ENCODE measurements at places on chromosomes 7 and 10.

DNA sequence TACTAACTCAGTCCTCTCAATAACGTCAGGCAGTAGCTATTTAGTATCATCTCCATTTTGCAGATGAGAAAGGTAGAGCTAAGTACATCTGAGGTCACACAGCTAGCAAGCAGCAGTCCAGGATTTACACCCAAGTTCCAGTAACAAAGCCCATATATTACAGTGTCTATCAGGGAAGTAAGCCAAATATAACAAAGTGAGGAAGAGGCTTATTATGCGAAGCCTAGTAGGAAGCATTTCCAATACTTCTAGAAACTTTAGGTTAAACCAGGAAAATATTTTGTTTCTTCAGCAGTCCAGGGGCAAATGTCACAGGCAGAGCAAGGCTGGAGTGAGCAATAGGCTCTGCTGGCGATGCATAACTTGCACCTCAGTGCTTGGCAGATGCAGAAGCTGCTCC lies 53.9 kb downstream of the NOC3L start:
- DNase-seq, result no peak

DNA sequence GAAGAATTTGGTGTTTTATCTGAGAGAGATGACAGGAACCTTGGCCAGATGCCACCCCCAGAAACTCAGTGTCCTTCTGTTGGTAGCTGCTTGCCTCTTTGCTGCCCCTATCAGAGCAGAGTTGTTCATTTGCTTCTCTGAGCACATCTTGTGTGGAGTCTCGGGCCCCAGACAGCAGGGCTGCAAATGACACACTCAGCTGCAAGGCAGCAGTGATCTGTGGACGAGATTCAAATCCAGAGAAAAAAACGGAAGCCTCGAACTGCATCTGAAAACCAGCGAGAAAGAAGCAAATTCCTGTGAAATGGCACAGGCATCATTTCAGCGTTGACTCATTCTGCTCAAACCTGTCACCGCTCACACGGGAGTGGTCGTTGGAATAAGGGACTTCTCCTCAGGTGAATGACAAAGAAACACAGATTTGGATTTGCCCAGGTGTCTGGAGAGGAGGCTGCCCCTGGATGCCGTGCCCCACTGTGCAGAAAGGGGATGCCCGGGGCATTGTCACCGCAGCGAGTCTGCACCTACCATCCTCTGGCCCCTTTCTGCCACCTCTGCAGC lies 144.7 kb downstream of the PFKFB3 start:
- DNase-seq, result no peak

- peak; percentile 50 for DNase-seq
These were observed 12.1 kb upstream of the NPVF start for GRCh38 chr7:25240340-25240739.

- DNase-seq, result no peak
These were observed 222.4 kb downstream of the AUTS2 start for GRCh38 chr7:69820479-69821192.

DNA sequence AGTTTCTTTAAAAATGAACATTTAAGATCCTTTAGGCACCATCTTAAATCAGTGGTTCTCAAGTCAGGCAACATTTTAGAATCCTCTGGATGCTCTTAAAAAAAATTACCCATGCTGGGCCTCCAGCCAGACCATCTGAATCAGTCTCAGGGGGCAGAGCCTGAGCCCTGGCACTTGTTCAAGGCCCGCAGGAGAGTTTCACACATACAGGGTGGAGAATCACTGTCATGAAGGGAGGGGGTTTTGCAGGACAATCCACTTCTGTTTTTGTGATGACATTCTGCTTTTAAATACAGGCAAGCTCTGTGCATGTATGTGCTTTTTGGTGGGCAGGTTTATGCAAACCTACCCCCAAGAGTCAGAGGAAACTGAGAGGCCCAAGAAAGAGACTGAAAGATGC lies 268.6 kb downstream of the SEC23IP start:
- DNase-seq, result no peak

DNA sequence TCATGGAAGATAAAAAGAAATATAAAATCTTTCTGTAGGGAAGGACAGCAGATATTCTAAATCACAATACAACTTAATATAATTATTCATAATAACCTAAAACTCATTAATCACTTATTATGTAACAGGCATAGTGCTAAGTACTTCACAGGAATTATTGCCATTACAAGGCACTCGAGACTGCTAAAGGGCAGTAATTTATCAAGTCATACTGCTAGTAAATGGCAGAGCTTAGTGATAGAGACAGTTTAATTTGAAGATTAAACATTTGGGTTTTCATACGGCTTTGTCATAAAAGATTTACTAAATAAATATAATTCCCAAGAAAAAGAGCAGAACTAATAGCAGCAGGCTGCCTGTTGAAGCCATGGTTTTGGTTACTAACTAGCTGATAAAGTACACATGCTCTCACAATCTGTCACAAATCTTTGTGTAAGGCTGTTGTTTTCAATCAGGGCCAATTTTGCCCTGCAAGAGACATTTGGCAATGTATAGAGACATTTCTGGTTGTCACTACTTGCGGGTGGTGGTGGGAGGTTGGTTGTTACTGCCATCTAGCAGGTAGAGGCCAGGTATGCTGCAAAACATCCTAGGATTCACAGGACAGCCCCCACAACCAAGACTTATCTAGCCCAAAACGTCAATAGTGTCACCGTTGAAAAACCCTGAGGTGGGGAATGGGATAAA lies 233.3 kb upstream of the CACNA2D1 start:
- DNase-seq, result no peak

DNA sequence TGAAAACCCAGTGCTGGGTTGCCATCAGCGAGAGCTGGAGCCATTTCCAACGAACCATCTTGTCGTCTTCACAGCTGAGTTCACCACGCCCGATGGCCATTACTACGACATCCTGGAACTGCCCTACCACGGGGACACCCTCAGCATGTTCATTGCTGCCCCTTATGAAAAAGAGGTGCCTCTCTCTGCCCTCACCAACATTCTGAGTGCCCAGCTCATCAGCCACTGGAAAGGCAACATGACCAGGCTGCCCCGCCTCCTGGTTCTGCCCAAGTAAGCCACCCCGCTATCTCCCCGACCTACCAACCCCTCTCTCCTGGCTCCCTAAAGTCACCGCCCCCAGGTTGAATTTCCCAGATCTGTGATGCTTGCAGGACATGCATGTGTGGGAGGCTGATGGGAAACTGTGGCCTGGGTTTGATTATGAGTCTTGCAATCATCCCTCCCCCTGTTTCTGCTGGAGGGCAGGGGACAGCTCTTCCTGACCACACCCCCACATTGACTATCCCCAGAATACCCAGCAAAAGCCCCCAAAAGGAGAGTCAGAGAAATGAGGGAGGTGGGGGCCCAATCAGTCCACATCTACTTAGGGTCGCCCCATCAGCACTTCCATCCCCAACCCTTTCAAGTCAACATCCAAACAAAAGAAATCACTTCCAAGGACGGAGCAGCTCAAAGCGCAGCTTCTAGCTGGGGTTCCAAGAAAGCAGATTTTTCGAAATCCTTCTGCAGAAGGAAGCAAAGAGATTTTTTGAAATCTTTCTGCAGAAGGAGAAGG lies 6.9 kb downstream of the SERPINE1 start:
- DNase-seq, result no peak

GRCh38 chr7:9200626-9201025 lies 767.2 kb downstream of the NXPH1 start:
- DNase-seq, result no peak

DNA sequence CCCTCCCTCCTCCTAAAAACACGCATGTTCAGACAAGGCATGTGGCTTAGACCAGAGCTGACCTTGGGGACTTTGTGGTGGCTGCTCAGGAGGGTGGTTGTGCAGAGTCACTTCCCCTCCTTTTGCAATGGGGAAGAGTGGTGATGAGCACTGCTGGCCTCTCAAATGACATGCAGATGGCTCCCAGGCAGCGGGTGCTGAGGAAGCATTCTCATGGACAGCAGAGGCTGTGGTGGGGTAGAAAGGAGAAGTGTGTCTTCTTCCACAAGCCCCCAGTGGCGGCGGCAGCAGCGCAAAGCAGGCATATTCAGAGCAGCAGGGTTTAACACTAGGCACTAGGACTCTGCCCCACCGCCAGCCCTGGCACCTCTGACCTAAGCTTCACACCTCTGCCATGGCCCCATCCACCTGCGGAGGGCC lies 105.9 kb upstream of the ANLN start:
- DNase-seq, result peak; percentile 65

DNA sequence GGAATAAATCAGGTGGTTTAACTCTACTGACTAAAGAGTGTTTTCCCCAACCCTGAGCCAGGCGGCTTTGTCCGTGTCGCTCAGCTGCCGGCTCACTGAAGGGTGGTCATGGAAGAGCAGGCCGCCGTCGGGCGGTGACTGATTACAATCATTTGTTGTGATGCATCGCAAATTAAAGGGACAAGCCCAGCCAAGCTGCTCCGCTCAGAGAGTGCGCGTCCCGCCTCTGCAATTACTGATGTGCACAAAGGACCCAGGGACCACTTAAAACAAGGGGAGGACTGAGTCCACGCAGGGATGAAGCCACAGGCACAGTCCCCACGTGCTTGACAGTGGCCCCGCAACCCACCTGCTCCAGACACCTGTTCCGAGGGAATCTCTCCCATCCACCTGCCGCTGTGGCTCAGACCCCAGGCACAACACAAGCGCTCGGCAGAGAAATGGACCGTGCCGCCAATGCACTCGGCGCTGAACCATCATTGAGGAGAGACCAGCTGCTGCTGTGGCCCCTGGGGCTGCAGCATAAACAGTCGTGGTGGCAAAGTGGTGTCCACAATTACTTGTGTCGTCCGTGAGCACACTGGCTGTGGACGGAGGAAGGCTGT lies 526.5 kb downstream of the PTPRN2 start:
- DNase-seq, result no peak

GRCh38 chr7:18177815-18178660 lies 150.4 kb upstream of the PRPS1L1 start:
- DNase-seq, result no peak

DNA sequence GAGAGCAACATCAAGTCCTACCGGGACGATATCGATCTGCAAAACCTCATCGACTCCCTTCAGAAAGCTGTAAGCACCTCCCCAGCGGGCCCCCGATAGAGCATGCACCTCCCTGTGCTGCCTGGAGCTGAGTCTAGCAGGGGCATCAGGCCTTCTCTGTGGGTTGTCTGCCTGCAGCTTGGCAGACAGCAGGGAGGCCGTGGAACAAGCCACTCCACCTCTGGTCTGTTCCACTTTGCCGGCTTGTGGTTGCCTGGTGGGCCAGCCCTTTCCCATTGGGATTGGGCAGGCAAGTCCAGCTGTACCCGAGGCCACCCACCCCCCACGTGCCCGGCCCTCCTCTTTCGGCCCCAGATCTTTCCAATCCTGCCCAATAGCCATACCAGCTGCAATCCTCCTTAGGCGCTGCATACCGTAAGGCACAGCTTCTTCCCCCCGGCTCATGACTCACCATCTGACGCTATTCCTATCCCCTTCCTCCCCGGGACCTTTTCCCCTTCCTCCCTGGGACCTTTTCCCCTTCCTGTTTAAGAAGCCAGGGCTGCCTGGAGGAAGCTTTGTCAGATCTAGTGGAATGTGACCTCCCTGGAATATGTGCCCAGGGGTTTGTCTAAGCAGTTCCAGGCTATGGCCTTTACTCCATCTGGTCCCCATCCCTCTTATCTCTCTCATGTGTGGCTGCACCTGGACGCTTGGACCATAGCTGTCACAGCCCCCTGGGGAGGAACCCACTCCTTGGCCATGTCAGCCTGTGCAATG lies 28.1 kb upstream of the SH2D4B start:
- peak; percentile 75 for DNase-seq

DNA sequence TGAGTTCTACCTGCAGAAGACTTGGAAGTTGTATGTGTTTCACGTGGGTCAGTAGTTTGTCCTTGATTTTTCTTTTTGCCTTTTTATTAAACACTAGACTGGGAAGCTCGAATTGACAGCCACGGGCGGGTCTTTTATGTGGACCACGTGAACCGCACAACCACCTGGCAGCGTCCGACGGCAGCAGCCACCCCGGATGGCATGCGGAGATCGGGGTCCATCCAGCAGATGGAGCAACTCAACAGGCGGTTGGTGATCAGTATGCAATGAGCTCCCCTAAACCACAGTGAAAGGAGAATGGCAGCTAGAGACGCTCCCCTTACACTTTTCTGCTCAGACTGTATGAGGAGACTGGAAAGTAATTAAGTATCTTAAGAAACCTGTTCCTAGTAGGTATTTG lies 126.7 kb upstream of the STK17A start:
- DNase-seq, result no peak
